ENCODE measurements at places on chromosomes 12 and 14. TPM values are rescaled to one million over a fixed set of nuclear protein-coding genes. Genes with fewer than 3 reads are reported as not detected.

PTPRQ gene
- polyA plus RNA-seq: 3.1 TPM

SLC5A8 gene
- 2.7 TPM for polyA plus RNA-seq

NUAK1 gene
- polyA plus RNA-seq: 2.9 TPM

TAS2R7 gene
- not detected for polyA plus RNA-seq

HOTAIR gene
- 0.52 TPM for polyA plus RNA-seq

TCL1B gene
- not detected for polyA plus RNA-seq

SERPINA1 gene
- 2,184 TPM for polyA plus RNA-seq
